ENCODE measurements at places on chromosomes 3 and 15.

DNA sequence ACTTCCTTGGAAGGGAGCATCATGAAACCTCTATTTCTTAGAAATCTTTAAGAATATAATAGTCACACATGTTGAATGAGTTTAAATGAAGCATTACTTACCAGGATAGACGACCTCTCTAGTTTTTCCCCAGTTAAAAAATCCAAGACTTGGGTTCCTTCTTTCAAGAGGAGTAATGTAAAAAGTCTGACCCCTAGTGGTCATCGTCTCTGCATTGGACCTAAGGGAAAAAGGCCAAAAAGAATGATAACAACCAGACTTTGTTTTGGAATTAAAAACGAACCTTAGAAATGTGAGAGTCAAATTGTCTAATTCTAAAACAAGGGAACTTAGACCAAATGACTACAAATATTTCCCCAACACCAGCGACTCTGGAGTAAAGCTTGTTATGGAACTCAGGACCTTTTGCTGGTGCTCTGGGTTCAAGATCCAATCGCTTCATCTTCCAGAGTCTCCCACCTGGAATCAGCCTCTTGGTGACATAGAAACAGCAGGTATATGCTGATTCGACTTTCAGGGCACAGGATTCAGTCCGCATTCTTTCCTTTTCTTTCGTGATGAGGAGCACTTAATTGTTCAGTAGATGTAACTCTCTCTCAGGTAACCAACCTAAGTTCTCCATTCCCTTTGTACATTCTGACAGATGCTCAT is 214.8 kb upstream of the TPRG1 start:
- no peak for DNase-seq

GRCh38 chr3:113243846-113244245 is 32.5 kb downstream of the BOC start:
- DNase-seq: no peak

DNA sequence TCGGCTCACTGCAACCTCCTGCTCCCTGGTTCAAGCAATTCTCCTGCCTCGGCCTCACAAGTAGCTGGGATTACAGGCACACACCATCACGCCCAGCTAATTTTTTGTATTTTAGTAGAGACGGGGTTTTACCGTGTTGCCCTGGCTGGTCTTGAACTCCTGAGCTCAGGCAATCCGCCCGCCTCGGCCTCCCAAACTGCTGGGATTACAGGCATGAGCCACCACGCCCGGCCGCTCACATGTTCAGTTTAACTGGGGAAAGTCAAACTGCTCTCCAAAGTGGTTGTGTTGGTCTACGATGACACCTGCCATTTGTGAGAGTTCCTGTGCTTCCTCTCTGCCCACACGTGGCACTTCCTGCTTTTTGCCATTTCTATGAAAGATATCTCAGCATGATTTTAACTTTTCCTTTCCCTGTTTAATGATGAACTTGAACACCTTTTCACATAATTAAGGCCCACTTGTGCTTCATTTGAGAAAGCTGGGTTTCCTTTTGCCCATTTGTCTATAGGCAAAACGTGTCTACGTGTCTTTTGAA is 877 bp upstream of the GP5 start:
- DNase-seq: no peak

- DNase-seq: no peak
Observed at GRCh38 chr3:48320996-48321395, 12.5 kb downstream of the SPINK8 start.

DNA sequence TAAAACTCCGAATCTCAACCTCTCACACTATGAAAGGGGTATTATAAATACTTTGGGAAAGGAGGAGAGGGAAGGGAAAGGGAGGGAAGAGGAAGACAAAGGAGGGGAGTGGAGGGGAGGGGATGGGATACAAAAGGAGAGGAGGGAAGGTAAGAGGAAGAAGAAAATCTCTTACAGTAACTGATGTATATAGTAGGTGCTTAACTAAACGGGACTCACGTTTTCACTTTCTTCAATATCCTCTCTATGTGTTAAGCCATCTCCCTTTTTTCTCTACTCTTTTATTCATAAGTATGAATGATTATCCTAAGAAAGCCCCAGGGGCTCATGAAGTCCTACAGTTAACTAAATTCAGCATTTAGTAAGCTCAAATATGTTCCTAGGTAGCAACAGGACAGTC is 729.6 kb upstream of the NR2F2 start:
- DNase-seq: no peak

GRCh38 chr15:66630801-66631351 is 65.1 kb upstream of the LCTL start:
- DNase-seq: no peak

GRCh38 chr3:124785973-124786372 is 55.7 kb downstream of the UMPS start:
- DNase-seq: no peak

GRCh38 chr3:38088126-38089078 is 48.5 kb downstream of the ACAA1 start:
- DNase-seq: no peak

- DNase-seq: no peak
Observed at GRCh38 chr15:56715220-56715619, 18.1 kb downstream of the ZNF280D start.

DNA sequence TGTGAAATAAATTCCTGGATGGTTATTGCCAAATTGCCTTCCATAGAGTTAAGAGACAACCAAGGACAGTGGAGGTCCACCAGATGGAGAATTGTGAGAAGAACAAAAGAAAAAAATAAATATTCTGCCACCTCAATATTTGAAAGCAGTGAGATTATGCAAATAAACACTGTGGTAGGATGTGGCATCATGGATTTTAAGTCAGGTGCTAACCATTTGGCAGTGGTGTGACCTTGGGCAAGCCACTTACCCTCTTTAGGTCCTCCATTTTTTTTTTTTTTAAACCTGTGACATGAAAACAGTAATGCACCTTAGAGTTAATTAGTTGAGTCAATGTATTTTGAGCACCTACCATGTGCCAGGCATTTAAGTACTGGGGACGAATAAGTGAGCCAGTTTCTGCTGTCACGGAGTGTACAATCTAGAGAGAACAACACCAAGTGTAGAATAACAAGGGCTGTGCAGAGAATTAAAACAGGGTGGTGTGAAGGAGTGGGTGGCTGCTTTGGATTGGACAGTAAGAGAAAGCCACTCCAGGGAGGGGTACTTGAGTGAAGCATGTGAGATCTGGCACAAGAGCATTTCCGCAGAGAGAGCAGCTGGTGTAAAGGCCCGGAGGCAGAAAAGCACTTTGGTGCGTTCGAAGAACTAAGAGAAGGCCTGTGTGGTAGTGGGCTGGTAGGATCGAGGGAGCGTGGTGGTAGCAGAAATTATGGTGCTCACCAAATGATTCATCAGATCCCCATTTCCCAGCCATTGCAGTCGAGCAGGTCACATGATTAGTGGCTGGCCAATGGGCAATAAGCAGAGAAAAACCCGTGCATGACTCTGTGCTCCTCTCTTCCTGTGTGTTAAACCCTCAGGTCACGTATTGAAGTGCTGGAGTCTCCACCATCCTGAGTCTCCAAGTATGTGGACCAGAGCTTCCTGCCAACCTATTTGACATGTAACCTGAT is 39.2 kb downstream of the CCK start:
- peak; percentile 94 for DNase-seq

DNA sequence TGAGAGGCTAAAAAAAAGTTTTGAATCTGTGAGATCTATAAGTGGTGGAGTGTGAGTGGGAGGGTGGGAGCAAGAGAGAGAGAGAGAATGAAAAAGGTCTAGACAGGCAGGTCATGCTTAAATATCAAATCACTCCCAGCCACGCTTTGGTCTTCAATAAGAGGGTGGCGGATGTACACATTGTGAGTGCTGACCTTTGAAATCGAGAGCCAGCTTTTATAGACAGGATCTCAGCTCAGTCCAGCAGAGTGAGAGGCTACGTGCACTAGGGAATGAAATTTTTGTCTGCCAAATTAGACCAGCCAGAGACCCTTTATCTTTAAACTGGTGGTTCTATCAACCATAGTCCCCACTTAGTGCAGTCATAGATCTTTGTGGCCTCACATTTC is 342.3 kb upstream of the PROK2 start:
- no peak for DNase-seq

DNA sequence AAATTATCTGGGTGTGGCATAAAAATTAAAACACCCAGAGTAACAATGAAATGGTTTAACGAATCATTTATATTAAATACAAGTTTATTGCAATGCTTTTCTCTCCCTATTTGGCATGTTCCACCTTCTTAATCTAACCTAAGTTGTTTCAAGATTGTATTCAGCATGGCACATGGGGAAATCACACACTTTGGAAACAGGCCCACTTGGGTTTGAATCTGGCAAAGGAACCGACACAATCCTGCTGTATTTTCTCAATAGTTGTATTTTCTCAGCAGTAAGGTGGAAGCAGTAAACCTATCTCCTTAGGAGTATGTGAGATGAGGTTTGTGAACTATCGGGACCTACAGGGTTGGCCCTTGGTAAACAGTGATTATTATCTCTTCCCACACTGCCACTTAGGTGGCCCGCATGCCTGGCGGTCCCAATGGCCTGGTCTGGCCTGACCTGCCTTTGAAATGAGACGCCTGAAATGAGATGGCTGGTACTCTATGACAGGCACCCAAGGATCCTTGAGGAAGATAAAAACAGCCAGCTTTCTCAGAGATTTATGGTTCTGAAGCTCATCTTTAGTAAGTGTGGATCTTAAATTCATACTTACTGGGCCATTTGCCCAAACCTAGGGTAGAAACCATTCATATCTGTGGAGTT is 45.3 kb upstream of the VILL start:
- no peak for DNase-seq

DNA sequence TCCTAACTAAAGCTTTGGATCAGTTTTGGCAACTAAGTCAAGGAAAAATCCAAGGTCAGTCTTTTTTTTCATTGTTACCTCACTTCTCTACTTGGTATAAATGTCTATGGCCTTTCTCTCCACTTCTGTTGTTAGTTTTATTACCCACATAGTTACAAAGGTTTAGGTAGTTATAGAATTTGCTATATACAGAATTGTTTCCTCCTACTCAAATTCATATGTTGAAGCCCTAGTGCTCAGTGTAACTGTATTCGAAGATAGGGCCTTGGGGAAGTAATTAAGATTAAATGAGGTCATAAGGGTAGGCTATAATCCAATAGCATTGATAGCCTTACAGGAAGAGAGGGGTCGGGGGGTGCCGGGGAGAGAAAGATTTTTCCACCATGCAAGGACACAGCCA is 19.7 kb upstream of the STIMATE start:
- no peak for DNase-seq

- DNase-seq: no peak
Observed at GRCh38 chr3:168467115-168467714, 371.5 kb upstream of the GOLIM4 start.

GRCh38 chr3:14210290-14210688 is 31.7 kb downstream of the LSM3 start:
- no peak for DNase-seq

DNA sequence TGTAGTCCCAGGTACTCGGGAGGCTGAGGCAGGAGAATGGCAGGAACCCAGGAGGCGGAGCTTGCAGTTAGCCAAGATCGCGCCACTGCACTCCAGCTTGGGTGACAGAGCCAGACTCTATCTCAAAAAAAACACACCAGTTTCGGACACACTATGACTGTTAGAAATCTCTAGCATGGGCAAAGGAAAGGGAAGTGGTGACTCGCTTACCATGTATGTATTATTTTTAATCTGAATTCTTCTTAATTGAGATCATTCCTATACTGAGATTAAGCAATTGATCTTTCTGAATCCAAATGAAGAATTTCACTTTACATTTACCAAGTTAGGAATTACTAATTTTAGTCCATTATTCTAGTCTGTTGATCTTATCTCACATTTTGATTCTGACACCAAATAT is 459.2 kb upstream of the ALCAM start:
- DNase-seq: no peak

DNA sequence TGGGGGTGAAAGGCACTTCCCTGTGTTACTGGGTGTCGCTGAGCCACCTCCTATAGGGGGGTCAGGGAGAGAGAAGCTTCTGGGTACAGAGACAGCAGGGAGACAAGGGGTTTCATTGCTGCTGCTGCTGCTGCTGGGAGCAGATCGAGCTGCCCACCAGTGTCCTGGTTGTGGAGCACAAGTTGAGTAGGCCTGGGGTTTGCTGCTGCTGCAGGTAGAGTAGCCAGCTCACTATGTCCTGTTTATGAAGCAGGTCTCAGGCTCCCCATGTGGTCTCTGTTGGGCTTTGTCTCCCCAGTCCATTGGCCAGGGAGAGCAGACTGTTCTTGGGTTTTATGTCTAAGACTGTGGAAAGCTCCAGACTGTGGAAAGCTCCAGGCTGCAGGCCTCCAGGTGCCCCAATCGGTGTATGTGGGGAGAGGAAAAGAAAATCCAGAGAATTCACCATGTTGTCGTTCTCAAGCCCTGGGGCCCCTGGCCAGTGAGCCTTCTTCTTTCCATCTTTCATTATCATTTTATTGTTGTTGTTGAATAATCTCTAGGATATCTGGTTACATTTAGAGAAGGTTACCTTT is 157.8 kb downstream of the ADAMTS17 start:
- DNase-seq: no peak

GRCh38 chr3:167187221-167187620 is 192.9 kb downstream of the ZBBX start:
- no peak for DNase-seq

- no peak for DNase-seq
Observed at GRCh38 chr15:93862791-93863190, 368.6 kb upstream of the MCTP2 start.

GRCh38 chr15:80989518-80990478 is at the start of gene MESD:
Gene MESD (minus strand): TSS chr15:80989819. CDS start chr15:80989791, 28 bp downstream.
- DNase-seq: peak; percentile 48

- DNase-seq: no peak
Observed at GRCh38 chr3:16150285-16150684, 24.2 kb upstream of the GALNT15 start.

DNA sequence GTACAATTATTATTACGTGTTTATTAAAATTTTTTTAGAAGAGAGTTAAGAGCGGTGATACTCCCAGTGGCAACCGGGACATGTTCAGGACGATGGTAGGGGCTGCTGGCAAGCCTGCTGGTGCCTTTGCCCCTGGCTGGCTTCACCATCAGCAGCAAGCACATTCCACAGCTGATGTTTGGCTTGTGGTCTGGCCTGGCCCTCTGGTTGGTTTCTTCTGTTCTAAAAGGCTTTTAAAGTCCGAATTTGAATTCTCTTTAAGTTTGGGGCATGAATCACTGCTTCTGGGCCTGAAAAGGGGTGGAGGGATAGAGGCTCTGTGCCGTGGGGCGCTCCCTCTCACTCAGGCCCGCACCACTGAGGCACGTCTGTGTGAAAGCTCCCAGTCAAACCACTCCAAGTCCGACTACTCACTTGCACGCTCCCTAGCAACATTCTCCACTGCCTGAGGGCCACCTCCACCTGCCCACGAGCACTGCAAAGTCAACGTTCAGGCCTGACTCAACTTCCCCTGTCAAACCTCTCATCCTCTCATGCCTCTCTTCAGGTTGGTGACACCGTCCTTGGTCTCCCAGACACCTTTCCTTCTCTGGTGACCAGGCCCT is 10.1 kb downstream of the ITGA11 start:
- no peak for DNase-seq

DNA sequence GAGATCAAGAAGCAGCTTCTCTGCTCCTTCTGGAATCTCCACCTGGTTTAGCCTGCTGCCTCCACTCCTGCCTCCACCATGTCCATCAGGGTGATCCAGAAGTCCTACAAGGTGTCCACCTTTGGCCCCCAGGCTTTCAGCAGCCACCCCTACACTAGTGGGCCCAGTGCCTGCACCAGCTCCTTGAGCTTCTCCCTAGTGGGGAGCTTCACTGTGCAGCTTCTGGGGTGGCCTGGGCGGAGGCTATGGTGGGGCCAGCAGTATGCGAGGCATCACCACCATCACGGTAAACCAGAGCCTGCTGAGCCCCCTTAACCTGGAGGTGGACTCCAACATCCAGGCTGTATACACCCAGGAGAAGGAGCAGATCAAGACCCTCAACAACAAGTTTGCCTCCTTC is 2.4 kb upstream of the KPNA4 start:
- DNase-seq: no peak

- no peak for DNase-seq
Observed at GRCh38 chr3:135246027-135246426, 451.0 kb downstream of the EPHB1 start.
